ENCODE measurements at places on chromosomes 7 and 10.

- no peaks in the 10 kb centered on the region for H3K4me1 ChIP-seq
- H3K4me3 ChIP-seq: no peak overlapping the region
- H3K36me3 ChIP-seq: no peaks in the 10 kb centered on the region
- H3K27ac ChIP-seq: no peak overlapping the region
- no peaks in the 10 kb centered on the region for H3K27me3 ChIP-seq
- no peak for DNase-seq
Observed at GRCh38 chr7:39153647-39154046, 175.9 kb downstream of the POU6F2 start.

- no peaks in the 10 kb centered on the region for H3K36me3 ChIP-seq
- no peak overlapping the region for H3K27ac ChIP-seq
- no peak for DNase-seq
- H3K27me3 ChIP-seq: no peaks in the 10 kb centered on the region
- no peaks in the 10 kb centered on the region for H3K4me1 ChIP-seq
- no peak overlapping the region for H3K4me3 ChIP-seq
Observed at GRCh38 chr10:28365840-28366239, 63.0 kb upstream of the MPP7 start.

GRCh38 chr7:92904244-92905131 lies 68.1 kb upstream of the CDK6 start:
- no peak overlapping the region for H3K4me3 ChIP-seq
- no peaks in the 10 kb centered on the region for H3K4me1 ChIP-seq
- no peaks in the 10 kb centered on the region for H3K36me3 ChIP-seq
- H3K27ac ChIP-seq: no peak overlapping the region

DNA sequence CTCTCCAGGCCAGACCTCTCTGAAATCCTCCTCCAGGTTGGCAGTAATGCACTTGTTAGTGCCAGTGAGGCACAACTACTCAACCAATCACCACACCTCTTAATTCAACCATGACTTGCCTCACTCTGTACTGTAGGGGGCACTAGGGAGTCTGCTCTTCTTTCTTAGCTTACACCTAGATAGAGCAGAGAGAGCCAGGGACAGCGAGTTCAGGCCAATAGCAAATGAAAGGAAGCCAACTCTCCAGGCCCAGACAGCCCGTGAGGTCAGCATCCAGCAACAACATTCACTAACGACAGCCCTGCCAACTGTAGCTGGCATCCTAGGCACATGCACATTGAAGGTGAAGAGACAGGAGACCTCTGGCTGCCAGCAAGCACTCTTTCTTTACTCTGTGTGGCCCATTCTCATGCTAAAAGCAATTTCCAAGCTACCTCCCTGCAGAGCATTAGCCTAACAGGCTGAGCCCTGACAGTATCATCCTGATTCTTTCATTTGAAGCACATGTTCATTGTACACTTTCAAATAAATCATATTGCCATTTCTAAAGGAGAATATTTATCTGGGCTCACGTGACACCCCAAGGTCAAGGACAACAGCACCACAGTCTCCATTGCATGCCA lies 136.3 kb downstream of the DPY19L1 start:
- H3K4me3 ChIP-seq: no peak overlapping the region
- DNase-seq: no peak
- no peaks in the 10 kb centered on the region for H3K36me3 ChIP-seq
- no peaks in the 10 kb centered on the region for H3K4me1 ChIP-seq
- no peaks in the 10 kb centered on the region for H3K27me3 ChIP-seq

DNA sequence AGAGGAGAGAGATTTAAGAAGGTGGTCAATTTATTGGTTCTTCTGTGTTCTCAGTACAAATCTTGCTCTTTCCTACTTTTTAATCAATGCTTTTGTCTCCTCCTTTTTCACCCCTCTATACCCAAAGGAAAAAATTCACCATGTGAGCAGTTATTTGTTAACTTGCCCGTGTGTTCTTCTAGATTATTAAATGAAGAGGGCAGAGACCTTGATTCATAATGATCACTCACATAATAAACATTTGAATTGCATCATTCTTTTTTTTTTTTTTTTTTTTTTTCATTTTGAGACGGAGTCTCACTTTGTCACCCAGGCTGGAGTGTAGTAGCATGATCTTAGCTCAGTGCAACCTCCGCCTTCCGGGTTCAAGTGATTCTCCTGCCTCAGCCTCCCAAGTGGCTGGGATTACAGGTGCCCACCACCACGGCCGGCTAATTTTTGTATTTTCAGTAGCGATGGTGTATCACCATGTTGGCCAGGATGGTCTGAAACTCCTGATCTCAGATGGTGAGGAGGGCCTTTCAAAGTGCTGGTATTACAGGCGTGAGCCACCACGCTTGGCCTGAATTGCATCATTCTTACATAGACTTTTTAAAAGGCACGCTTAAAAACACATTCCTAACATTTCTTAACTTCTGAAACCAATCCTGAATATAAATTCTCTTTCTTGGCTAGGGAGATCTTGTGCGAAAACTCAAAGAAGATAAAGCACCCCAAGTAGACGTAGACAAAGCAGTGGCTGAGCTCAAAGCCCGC lies 3.6 kb downstream of the GARS1 start:
- H3K4me1 ChIP-seq: peaks cover 4% of the 10 kb centered on the region
- peaks cover 32% of the 10 kb centered on the region for H3K36me3 ChIP-seq
- H3K27me3 ChIP-seq: no peaks in the 10 kb centered on the region
- DNase-seq: no peak
- H3K27ac ChIP-seq: no peak overlapping the region

DNA sequence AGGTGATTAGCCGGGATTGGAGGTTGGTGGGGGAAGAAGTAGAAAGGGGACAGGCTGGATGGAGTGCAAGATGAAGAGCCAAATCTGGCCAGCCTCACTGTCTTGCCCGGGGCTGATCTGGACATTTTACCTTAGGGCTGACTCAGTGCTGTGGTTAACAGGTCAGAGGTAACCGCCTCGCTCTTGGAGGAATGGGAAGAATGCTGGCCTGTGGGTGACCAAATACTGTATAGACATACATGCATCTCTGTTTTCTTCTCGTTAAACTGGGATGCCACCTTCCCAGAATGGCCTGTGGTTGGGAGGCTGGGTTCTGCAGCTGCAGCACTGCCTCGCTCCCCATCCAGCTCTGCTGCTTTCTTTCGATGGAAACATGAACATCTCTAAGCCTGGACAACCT lies 120.0 kb downstream of the SEC23IP start:
- H3K4me3 ChIP-seq: no peak overlapping the region
- no peak overlapping the region for H3K27ac ChIP-seq
- H3K27me3 ChIP-seq: no peaks in the 10 kb centered on the region
- H3K4me1 ChIP-seq: no peaks in the 10 kb centered on the region
- no peak for DNase-seq

DNA sequence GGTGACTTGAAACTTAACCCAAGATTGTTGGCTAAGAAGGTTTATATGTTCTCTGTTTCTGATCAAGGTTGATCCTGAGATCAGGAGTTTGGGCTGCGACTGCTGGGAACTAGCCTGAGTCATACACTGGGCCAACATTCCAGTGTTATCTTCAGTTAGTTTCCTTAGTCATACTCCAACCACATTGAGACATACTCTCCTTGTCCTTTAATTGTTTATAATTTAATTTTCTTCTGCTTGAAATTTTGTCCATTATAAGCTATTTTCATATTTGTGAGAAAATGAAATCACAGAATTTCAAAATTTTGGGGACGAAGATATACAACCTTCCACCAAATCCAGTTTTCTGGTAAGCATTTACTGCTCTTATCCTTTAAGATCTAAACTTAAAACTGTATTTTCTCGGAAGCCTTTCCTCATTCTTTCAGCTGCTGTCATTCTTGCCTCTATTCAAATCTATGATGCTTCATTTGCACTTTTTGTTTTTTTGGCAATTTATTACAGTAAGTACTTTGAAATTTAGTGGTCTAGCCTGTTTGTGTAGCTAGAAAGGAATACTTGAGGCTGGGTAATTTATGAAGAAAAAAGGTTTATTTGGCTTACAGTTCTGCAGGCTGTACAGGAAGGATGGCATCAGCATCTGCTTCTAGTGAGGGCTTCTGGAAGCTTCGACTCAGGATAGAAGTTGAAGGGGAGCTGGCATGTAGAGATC lies 63.4 kb upstream of the POT1 start:
- no peak overlapping the region for H3K4me3 ChIP-seq
- H3K36me3 ChIP-seq: no peaks in the 10 kb centered on the region
- H3K4me1 ChIP-seq: peaks cover 4% of the 10 kb centered on the region
- peak overlapping the region; percentile 55 for H3K27ac ChIP-seq
- peak; percentile 67 for DNase-seq

GRCh38 chr10:15210521-15210920 lies 42.0 kb upstream of the NMT2 start:
- H3K4me1 ChIP-seq: no peaks in the 10 kb centered on the region
- no peaks in the 10 kb centered on the region for H3K27me3 ChIP-seq
- DNase-seq: no peak
- H3K36me3 ChIP-seq: no peaks in the 10 kb centered on the region
- H3K4me3 ChIP-seq: no peak overlapping the region

Data from ascending aorta (tissue), 2 donors.